SHP77 (cell line): ENCODE measurements at places on chromosomes 4 and X.

GRCh38 chrX:109967156-109967555, 35.8 kb upstream of the TMEM164 start:
- no peak for DNase-seq

DNA sequence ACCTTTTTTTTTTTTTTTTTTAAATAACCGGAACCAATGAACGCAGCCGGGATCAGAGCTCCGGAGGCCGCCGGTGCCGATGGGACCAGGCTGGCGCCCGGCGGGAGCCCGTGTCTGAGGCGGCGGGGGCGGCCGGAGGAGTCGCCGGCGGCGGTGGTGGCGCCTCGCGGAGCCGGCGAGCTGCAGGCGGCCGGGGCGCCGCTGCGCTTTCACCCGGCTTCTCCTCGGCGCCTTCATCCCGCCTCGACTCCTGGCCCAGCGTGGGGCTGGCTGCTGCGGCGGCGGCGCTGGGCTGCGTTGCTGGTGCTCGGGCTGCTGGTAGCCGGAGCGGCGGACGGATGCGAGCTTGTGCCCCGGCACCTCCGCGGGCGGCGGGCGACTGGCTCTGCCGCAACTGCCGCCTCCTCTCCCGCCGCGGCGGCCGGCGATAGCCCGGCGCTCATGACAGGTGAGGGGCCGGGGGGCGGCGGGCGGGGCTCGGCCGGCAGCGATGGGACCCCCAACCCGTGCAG, 337 bp downstream of the STIM2 start:
- DNase-seq, result no peak

GRCh38 chr4:184097241-184097605, 120.5 kb downstream of the ENPP6 start:
- no peak for DNase-seq

- no peak for DNase-seq
Measured at GRCh38 chrX:46698691-46699090, 60.2 kb downstream of the SLC9A7 start.

DNA sequence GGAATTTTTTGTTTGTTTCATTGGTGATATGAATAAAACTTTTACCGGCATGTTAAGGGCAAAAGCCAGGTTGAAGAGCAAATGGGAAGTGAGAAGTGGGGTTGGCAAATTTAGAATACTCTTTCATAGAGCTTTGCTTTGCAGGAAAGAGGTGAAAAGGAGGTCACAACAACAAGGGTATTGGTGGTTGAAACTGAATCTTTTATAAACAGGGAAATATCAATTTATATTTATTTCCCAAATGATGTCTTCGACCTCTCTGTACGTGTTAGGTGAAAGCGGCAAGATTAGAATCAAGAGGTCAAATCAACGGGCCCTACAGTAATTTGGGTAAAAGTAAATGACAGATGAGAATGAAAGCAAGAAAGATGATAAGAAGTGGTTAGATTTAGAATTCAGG, 3.4 kb downstream of the SMR3A start:
- no peak for DNase-seq

- no peak for DNase-seq
Measured at GRCh38 chrX:110000847-110001713, 1.8 kb upstream of the TMEM164 start.

DNA sequence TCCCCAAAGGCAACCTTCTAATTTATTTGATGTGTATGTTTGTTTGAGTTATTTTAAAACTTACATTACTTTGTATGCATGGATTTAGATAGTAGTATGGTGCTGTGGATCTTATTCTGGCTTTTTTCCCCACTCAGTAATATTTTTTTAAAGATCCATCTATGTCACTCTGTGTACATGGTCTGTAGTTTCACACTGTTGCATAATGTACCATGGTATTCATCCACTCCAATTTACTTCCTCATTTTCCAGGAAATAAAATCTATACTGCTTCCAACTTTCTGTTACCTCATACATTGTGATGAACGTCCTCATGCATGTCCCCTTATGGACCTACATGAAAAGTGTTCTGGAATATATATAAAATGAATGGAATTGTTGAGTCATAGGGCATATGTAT, 17.6 kb downstream of the ARMCX2 start:
- no peak for DNase-seq

DNA sequence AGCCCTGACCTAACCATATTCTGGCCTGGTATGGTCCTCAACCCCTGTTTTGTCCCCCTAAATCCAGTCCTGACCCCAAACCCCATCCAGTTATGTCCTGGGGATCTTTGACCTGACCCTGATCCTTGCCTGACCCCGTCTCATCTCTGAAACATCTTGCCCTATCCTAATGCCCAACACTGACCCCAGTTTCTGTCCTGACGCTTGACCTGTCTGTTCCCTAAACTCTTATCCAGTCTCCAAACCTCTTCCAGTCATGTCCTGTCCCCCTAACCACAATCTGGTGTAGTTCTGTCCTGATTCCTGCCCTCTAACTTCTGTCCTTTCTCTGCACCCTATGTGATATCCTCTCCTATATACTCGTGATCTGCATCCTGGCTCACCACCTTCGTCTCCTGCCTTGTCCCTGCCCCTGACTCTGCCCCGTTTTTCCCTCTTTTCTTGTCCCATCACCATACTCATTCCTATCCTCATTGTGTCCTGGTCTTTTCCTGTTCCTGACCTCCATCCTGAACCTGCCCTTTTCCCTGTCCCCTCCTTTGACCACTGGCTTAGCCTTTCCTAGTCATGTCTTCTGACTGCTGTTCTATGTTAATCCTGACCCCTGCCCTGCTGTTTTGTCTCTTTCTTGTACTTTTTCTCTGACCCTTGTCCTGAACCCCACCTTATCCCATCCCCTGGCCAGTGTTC, 4.6 kb upstream of the CCDC120 start:
- DNase-seq, result no peak

- no peak for DNase-seq
Measured at GRCh38 chr4:7442574-7443162, 7.9 kb upstream of the PSAPL1 start.

DNA sequence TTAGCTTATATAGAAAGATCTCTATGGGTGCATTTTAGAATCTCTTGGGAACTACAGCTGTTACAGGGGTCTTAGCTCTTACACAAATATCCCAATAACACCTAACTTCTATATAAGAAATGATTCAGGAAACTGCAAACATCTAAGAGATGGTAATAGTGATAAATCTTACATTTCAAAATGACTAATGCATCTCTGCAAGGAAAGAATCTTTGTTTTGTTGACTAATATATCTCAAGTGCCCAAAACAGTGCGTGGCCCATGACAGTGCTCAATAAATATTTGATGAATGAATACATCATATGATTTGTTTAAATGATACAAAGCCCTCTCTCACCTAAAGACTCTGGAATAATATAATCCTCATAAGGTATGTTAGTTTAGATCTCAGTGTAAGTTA, 47.5 kb downstream of the CENPE start:
- no peak for DNase-seq

- no peak for DNase-seq
Measured at GRCh38 chrX:41512394-41512793, 65.3 kb downstream of the NYX start.

GRCh38 chrX:40267334-40268187, 169.8 kb upstream of the BCOR start:
- DNase-seq, result no peak

GRCh38 chrX:115360220-115360781, 70.8 kb downstream of the LUZP4 start:
- no peak for DNase-seq

DNA sequence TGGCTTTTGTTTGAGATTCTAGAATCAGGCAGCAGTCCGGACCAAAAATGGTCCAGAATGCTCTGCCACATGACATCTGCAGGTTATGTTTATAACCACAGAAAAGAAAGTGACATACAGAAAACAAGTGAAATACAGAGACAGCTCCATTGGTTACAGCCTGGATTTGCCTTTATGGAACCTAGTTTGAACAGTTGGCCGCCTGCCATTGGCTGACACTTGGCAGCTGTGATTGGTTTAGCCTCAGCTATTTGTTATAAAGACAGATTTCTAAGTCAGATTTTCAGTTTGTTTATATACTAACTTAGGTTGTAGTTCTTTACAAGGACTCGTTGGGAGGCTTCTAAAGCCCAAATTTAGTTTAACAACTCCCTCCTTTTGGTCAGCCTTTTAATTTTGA, 40.8 kb upstream of the IL9R start:
- no peak for DNase-seq

GRCh38 chrX:148691456-148691855, 191.0 kb downstream of the AFF2 start:
- no peak for DNase-seq

GRCh38 chr4:140239311-140239710, 85.3 kb upstream of the MAML3 start:
- peak; percentile 39 for DNase-seq

GRCh38 chr4:71333960-71334359, 4.9 kb upstream of the SLC4A4 start:
- DNase-seq, result no peak

- no peak for DNase-seq
Measured at GRCh38 chrX:7926914-7927258, 327 bp downstream of the PNPLA4 start.

DNA sequence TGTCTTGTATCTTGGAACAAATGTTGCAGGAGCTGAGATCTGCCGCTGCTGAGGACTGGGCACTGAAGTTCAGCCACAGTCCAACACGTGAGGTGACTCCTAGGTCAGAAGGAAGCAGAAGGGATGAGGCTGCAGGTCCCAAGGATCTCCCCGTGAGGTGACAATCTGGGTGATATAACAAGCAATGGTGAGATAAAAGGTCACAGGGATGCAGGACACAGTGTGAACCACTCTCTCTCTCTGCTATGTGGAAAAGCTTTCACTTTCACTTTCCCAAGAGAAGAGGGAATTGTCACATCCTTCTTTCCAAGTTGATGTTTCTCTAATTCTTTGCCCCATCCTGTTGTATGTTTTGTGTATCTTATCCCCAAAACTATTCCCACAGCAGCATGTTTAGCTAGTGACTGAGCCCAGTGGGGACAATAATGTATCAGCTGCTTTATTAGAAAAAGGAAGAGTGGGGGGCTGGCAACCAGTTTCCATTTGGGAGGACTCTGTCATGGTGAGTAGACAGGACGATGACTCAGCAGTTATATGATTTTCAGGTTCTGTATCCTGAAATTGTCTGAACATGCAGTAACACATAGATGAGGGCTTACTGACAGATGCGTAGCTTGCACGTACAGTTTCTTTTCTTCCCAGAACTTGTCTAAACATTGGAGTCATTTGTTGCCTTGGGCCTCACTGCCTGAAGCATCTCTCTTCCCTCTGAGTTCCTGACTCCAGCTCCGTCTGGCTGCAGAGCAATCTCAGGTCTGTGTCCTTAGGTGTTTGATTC, 1415.8 kb upstream of the TENM3 start:
- peak; percentile 12 for DNase-seq

GRCh38 chr4:27100713-27101112, 240.1 kb downstream of the STIM2 start:
- DNase-seq, result no peak

DNA sequence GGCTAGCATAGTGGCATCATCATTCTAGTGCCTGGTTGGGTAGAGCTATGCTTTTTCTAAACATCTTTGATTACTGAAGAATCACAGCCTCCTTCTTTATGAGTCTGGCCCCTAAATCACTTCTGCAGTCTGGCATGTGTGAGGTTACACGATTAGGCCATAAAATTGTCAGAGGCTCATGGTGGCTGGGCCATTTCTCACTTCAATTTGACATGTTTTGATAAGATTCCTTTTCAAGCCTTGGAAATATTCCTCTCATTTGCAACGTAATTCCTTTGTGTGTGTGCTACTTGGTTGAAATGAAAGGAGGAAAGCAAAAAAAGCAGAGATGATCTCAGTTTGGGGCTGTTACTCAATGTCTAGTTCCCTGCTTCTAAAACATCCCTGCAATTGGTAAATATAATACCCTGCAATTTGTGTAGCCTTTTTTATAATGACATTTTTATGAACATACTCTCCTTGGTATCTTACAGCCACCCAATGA, 6.2 kb downstream of the CCKAR start:
- no peak for DNase-seq

DNA sequence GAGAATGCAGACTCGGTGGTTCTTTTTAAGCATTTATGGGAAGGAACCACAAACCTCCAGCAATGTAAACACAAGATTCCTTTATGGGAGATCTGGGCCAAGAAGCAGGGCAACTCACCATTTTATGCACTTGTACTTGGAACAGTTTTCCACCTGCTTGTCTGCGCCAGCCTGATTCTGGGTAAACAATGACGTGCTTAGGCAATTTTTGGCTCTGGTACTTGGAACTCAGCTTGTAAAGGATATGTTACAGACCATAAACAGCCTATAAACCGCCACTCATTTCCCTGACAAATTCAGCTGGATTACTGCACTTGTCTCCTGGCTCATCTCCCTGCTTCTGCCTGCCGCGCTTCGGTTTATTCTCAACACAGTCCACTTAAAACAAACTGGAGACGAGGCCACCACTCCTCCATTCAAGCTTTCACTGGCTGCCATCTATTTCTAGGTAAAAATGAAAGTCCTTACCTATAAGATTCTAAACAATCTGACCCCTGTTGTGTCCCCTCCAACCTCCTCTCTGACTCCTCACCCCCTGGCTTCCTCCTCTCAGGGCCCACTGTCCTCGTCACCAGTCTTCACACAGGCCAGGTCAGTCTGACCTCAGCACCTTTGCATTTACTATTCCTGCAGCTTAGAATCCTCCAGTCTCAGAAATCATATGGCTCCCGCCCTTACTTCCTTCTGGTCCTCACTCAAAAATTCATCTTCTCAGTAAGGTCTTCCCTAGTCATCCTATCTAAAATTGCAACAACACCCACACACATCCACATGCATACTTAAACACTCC, 205.9 kb upstream of the GALNT7 start:
- peak; percentile 76 for DNase-seq

DNA sequence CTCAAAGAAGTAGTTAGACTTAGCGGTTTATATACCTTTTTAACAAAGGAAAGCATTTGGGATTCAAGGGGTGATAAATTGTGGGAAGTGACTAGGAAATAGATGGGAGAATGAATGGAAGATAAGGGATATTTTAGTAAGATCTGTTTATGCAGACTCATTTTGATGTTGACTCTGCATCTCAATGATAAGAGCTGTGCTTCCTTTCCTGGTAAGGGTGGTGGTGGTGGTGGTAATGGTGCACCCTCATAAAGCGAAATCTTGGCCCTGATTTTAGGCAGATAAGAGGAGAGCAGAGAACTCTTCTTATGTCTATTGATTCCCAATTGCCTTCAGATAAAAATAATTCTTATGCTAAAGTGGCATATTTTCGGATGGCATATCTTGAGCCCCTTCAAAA, 197.1 kb downstream of the SPRY1 start:
- DNase-seq, result no peak

DNA sequence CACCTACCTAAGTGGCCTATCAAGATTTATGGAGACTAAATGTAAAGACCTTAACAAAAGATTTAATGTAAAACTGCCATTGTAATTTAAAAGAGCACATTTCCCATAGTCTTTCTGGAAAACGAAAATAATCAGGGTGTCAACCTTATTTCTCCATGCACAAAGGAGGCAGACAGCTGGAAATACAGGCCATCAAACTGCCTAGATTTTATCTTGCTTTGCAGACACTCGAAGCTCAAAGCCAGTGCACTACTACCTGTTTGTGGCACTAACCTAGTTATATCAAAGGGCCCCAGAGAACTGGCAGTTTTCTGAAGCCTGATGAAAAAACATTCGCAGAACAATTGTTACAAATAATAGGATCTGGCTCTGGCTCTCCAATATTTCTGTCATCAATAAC, 863.9 kb downstream of the STPG2 start:
- no peak for DNase-seq
